Left ventricle myocardium inferior (tissue), 1 donor: ENCODE measurements at places on chromosomes 2 and 18. TPM values are rescaled to one million over a fixed set of nuclear protein-coding genes. Genes with fewer than 3 reads are reported as not detected.

MROH2A gene
- total RNA-seq = not detected

SLC8A1 gene
- 990 TPM for total RNA-seq

- no peaks in the 10 kb centered on the region for H3K36me3 ChIP-seq
- peak; percentile 62 for DNase-seq
- H3K4me1 ChIP-seq = peaks cover 6% of the 10 kb centered on the region
- peak overlapping the region; percentile 47 for H3K27ac ChIP-seq
- no peaks in the 10 kb centered on the region for H3K27me3 ChIP-seq
These were observed 163.1 kb downstream of the TTC32 start for GRCh38 chr2:19738707-19739106.

- peaks cover 7% of the 10 kb centered on the region for H3K27me3 ChIP-seq
- H3K4me3 ChIP-seq = no peak overlapping the region
- no peaks in the 10 kb centered on the region for H3K36me3 ChIP-seq
These were observed 311.4 kb upstream of the NCKAP5 start for GRCh38 chr2:133879703-133880102.

DNA sequence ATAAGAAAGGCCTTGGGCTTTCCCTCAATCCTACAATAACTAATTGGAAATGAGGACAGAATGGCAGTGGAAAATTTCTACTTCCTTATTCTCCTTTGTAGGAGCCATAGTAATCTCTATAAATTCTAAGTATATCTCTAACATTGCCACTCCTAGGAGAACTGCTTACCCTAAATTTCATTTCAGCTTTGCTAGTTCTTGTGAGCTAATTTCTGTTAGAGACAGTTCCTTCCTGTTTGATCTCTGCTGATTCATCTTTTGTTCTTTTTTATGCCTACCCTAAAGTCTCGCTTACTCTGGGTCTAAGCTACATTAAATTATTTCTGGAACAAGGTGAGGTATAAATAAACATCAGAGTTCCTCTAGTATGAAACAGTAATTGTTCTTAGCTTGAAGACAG is 25.7 kb downstream of the ABHD3 start:
- H3K36me3 ChIP-seq = no peaks in the 10 kb centered on the region
- no peak for DNase-seq
- H3K4me3 ChIP-seq = no peak overlapping the region
- no peaks in the 10 kb centered on the region for H3K27me3 ChIP-seq
- H3K4me1 ChIP-seq = peaks cover 14% of the 10 kb centered on the region

DNA sequence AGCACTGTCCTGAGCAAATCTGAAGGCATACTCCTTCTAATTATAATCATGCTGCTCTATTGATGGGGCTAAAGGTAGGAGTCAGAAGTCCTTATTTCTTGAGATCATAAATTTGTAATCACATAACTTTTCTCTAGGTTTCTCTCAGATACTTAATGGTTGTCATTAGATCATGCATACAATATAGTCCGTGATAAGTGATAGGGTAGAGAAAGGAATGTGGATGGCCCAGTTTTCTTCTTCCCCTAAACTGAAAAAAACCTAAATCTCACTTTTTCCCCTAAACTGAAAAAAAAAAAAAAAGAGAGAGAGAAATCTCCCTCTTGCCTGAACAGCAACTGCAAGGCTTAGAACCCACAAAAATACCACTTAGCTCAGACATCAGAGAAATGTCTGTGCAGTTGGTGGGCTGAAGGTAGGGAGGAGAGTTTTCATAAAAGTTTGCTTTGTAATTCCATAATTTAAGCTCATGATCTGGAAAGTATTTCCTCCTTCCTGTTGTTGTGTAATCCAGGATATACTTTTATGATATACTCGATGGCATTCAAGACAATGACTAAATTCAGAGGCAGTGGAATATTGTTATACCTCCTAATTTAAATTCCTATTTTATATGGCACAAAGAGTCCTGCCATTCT is 79.3 kb upstream of the ITPRID2 start:
- no peak for DNase-seq
- H3K4me1 ChIP-seq = peaks cover 23% of the 10 kb centered on the region
- H3K36me3 ChIP-seq = no peaks in the 10 kb centered on the region
- no peaks in the 10 kb centered on the region for H3K27me3 ChIP-seq
- no peak overlapping the region for H3K4me3 ChIP-seq
- peak overlapping the region; percentile 68 for H3K27ac ChIP-seq

CIAO1 gene
- 68.6 TPM for total RNA-seq

SLC40A1 gene
- 44.0 TPM for total RNA-seq

GRCh38 chr2:55966401-55967118 is 43.0 kb upstream of the EFEMP1 start:
- H3K4me1 ChIP-seq = peaks cover 11% of the 10 kb centered on the region
- DNase-seq = peak; percentile 53
- H3K4me3 ChIP-seq = no peak overlapping the region
- H3K27me3 ChIP-seq = peaks cover 21% of the 10 kb centered on the region

AQP4 gene
- 1.9 TPM for total RNA-seq

STON1 gene
- 6.9 TPM for total RNA-seq

DNA sequence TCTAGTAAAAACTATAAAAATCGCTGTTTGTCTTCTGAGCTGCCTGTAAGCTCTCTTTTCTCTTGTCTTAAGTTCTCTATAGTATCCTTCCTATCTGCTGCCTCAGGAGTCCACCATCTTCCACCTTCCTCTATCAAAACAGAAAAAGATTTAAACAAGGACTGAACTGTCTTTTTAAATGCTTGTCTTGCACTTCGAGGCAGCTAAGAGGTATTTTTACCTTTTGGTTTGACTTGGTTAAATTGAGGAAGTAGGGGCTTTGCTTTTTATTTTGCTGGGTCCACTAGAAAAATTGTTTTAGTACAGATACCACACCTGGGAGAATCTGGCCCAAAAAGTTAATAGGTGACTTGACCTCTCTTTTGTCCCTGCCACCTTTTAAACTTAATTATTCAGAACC is 12.2 kb downstream of the SESTD1 start:
- H3K4me3 ChIP-seq = no peak overlapping the region
- H3K27me3 ChIP-seq = no peaks in the 10 kb centered on the region
- peaks cover 23% of the 10 kb centered on the region for H3K4me1 ChIP-seq
- no peaks in the 10 kb centered on the region for H3K36me3 ChIP-seq

UPP2 gene
- not detected for total RNA-seq

DNA sequence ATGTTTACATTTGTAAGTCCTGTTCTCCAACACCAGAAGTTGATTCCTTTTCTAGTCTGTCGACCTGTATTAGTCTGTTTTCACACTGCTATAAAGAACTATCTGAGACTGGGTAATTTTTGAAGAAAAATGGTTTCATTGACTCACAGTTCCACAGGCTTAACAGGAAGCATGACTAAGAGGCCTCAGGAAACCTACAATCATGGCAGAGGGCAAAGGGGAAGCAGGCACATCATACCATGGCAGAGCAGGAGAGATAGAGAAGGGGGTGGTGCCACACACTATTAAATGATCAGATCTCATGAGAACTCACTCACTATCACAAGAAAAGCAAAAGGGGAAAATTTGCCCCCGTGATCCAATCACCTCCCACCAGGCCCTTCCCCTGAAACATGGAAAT is 112.8 kb upstream of the MAP3K20 start:
- H3K4me3 ChIP-seq = no peak overlapping the region
- H3K4me1 ChIP-seq = peaks cover 20% of the 10 kb centered on the region
- H3K27ac ChIP-seq = no peak overlapping the region
- DNase-seq = no peak
- no peaks in the 10 kb centered on the region for H3K27me3 ChIP-seq
- H3K36me3 ChIP-seq = peaks cover 13% of the 10 kb centered on the region

- no peak for DNase-seq
- H3K27me3 ChIP-seq = peaks cover 87% of the 10 kb centered on the region
- no peak overlapping the region for H3K27ac ChIP-seq
- peak overlapping the region; percentile 58 for H3K4me3 ChIP-seq
- H3K36me3 ChIP-seq = no peaks in the 10 kb centered on the region
These were observed 3.1 kb downstream of the WNT10A start for GRCh38 chr2:218883491-218884490.

- H3K27ac ChIP-seq = no peak overlapping the region
- no peaks in the 10 kb centered on the region for H3K27me3 ChIP-seq
- H3K36me3 ChIP-seq = no peaks in the 10 kb centered on the region
These were observed 88.6 kb upstream of the ZNF532 start for GRCh38 chr18:58776084-58776483.

GRCh38 chr2:62661263-62661635 is 44.3 kb upstream of the EHBP1 start:
- peaks cover 29% of the 10 kb centered on the region for H3K4me1 ChIP-seq
- no peak overlapping the region for H3K27ac ChIP-seq
- no peak for DNase-seq
- no peaks in the 10 kb centered on the region for H3K27me3 ChIP-seq

DNA sequence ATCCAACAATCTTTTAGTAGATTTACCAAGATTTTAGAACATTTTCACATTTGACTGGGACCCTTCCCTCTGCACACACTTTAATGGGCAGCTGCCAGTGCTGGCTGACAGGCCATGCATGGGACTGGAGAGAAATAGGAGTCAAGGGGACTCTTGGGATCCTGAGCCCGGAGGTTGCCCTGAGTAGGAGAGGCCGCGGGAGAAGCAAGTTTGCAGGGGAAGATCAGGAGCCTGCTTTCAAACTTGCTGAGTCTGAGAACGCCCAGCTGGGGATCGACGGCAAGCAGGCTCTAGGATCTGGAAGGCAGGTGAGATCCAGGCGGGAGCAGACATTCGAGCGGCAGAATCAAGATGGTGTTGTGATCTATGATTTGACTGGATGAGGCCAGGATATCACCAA is 186.1 kb downstream of the HDAC4 start:
- H3K27ac ChIP-seq = no peak overlapping the region
- no peaks in the 10 kb centered on the region for H3K36me3 ChIP-seq
- no peak for DNase-seq
- H3K4me3 ChIP-seq = no peak overlapping the region
- peaks cover 61% of the 10 kb centered on the region for H3K4me1 ChIP-seq

AOX1 gene
- 3.6 TPM for total RNA-seq

PLCD4 gene
- total RNA-seq = 0.99 TPM

GULP1 gene
- total RNA-seq = 5.7 TPM

GRCh38 chr2:236972491-236973342 is 113.0 kb upstream of the COPS8 start:
- DNase-seq = peak; percentile 45
- no peaks in the 10 kb centered on the region for H3K36me3 ChIP-seq
- no peak overlapping the region for H3K4me3 ChIP-seq
- peaks cover 26% of the 10 kb centered on the region for H3K27me3 ChIP-seq

DNA sequence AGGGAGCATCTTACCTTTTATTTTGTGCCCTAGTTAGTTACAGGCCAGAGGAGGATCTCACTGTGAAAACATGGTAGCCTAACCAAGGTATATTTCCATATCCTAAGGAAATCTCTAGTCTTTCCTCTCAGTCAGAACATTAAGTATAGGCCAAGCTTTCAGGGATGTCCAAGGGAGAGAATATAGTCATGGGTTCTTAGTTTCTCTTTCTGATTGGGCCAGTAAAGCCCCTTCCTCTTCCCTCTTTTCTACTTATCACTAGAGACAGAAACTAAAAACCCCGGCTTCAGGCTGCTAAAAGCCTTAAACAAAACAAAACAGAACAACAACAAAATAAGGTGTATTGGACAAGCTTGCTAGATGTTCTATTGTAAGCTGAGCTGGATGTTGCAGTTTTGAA is 44.3 kb upstream of the TNFRSF11A start:
- H3K27ac ChIP-seq = peak overlapping the region; percentile 1
- H3K27me3 ChIP-seq = no peaks in the 10 kb centered on the region
- peaks cover 30% of the 10 kb centered on the region for H3K36me3 ChIP-seq
- no peak for DNase-seq
- H3K4me3 ChIP-seq = no peak overlapping the region
- H3K4me1 ChIP-seq = peaks cover 30% of the 10 kb centered on the region

DNA sequence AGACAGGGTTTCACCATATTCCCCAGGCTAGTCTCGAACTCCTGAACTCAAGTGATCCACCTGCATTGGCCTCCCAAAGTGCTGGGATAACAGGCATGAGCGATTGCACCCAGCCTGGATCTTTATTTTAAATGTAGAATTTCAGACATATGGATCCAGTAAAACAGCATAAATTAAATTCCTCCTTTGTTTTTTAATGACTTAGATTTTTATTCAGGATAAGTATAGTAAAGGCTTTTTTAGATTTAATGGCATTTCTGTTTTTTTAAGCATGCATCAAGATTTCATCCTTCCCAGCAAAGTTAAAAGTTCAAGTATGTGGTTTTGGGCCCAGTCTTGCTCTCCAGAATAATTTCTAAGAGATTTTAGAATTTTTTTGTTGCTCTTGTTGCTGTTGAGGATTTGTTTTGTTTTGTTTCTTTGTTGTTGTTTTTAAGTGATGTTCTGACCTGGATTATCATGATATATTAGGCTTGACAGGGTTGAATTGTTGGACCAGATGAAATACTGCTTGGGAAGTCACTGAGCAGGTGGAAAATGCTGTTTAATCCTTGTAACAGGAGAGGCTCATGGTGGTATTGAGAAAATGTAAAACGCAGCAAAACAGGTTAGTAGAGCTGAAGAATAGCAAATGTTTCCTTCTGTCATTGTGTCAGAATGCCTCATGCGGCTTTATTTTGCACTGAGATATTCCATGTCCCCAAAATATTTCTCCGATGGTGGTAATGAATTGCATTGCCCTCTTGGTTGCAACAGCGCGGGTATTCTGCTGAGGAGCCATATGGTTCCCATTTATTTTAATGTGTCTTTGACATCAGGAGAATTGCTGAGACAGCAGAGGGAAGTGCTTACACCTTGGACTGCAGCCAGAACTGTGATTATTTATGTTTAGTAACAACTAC is 147.9 kb downstream of the GALNT3 start:
- H3K27ac ChIP-seq = no peak overlapping the region
- no peak for DNase-seq
- no peak overlapping the region for H3K4me3 ChIP-seq
- H3K27me3 ChIP-seq = no peaks in the 10 kb centered on the region
- H3K4me1 ChIP-seq = no peaks in the 10 kb centered on the region

GPR155 gene
- total RNA-seq = 16.3 TPM
